ENCODE measurements at places on chromosomes 4 and X.
A peak's percentile ranks its signal among the peaks of the same experiment; 100 is the strongest.

- no peak for DNase-seq
These were observed 26.1 kb downstream of the ARHGEF6 start for GRCh38 chrX:136754651-136755050.

DNA sequence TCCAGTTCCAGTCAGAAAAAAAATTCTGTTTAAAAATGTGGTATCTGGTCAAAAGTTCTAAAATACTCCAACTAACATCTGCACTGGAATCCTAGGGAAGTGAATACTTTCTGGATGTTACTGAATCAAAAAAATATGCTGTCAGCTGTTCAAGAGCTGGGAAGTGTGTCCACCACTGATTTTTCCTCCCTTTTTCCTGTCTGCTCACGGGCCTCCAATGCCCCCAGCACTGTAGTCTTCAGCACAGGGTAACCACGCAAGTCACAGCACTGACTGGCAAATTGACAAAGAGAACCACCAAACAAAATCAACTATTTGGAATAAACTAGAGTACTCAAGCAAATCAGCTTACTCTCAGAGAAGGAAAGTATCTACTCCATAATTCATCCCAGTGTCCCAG, 9.9 kb downstream of the VEGFC start:
- DNase-seq: no peak

DNA sequence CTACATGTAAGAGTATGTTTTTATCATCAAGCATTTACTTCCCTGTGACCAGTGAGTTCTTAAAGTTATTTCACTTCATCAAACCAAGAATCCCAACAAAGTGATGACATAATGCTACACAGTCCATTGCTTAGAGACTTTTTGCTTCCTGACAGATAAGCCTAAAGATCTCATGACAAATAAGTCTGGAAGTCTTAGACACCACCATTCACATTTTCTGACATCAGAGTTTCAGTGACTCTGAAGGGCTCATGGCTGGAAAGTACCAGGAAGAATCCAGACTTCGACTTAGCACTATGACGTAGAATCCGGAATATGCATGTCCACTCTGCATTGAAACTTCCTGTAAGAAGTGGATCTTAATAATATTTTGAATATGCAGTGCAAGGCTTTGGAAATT, 53.7 kb downstream of the CLDN22 start:
- no peak for DNase-seq

GRCh38 chr4:79886021-79886420, 187.0 kb downstream of the ANTXR2 start:
- no peak for DNase-seq

- no peak for DNase-seq
These were observed 185.5 kb upstream of the AFF2 start for GRCh38 chrX:148314876-148315275.

DNA sequence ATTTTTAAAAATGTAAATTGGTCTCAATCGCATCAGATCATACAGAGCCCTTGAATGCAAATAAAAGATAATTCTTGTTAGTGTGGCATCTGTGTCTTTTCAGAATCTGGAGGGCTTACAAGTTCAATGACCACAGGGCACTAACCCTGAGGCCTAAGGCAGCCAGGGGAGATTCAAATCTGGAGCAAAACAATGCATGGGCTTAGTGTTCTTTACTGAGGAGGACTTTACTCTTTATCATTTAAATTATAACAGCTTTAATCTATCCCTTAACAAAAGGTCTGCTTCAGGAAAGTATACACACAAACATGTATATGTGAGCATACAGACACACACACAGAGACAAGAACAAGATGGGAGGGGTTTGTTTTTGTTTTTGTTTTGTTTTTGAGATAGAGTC, 51.0 kb upstream of the NSUN7 start:
- DNase-seq: no peak

- peak; percentile 31 for DNase-seq
These were observed 17.2 kb upstream of the SCRG1 start for GRCh38 chr4:173415885-173416653.

DNA sequence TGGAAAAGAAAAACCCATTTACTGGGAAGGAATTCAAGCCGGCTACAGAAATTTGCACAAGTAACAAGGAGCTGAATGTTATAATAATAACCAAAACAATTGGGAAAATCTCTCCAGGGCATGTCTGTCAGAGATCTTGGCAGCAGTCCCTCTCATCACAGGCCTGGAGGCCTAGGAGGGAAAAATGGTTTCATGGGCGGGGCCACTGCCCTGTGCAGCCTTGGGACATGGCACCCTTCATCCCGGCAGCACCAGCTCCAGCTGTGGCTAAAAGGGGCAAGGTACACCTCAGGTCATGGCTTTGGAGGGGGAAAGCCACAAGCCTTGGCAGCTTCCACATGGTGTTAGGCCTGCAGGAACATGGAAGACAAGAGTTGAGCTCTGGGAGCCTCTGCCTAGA, 513.1 kb upstream of the CNKSR2 start:
- DNase-seq: no peak

DNA sequence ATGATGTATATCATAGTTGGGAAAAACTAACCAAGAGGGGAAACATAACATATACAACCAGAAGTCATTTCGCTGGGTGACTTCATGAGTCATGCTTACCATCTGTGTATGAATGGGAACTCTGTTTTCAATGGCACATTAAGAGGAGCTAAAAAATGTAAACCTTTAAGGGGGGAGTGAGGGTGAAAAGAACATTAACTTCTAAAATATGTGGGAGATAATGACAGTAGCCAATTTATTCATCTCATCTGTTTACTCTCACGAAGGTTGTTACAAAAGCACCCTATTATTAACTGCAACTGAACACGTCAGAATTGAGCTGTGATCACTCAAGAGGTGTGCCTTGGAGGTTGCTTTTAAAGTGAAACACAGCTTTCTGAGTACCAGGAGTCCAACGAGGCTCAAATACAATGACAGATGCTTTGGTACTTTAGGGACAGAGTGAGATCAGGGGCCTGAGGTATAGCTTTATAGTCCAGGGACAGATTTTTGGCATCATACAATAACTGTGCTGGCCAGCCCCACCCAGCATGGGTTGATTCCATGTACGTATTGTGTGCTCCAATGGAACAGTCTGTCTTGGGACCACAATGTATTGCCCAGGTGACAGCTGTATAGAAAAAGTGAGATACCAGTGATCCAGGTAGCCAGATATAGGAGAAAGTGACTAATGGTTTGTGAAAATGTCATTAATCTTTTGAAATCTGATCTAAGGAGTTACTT, 107.3 kb downstream of the AMMECR1 start:
- DNase-seq: no peak

DNA sequence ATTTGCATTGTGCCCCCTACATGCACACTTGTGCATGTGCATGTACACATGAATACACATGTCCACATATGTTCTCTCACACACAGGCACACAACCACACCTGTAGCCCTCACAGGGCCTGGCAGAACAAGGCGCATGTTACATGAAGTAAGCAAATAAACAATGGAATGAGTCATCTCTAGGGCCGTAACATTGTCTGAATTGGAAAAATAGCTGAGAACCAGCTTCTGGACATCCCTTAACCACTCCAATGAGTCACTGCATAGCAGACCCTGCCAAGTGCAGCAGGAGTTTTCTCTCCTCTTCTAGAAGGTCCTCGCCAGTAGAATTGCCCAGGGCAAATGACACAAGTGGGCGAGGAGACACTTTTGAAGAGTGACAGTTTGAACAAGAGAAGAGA, 66.1 kb downstream of the MAGEA10 start:
- no peak for DNase-seq

- DNase-seq: no peak
These were observed 17.1 kb upstream of the MECP2 start for GRCh38 chrX:154114652-154115051.

GRCh38 chr4:154368060-154368459, 123.5 kb downstream of the DCHS2 start:
- no peak for DNase-seq

GRCh38 chrX:16700734-16701133, 11.7 kb downstream of the CTPS2 start:
- DNase-seq: no peak

All from trophoblast cell (in vitro differentiated cells and primary cell).